Stimulated activated CD8-positive, alpha-beta memory T cell treated with anti-CD3 and anti-CD28 coated beads, Interleukin-2, amount 100 ng/mL, for 1 hour (primary cell): ENCODE measurements at places on chromosomes 1 and 21.

GRCh38 chr1:159987186-159987585, 33.1 kb upstream of the SLAMF9 start:
- DNase-seq: no peak

DNA sequence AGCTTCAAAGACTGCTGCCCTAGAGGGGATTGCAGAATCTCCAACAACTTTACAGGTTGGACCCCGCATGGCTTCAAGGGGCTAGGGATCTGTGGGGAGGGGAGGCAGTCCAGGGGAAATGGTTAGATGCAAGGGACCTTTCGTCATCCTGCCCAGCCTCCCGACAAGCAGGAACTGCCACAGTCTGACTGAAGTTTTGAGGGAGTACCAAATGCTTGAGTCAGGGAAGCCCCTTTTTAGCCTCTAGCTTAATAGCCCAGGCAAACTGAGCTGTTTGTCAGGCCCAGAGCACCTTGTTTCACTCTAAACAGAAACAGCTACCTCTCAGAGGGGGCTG, 1.1 kb downstream of the TOR3A start:
- no peak for DNase-seq

GRCh38 chr1:151146072-151146411, 389 bp downstream of the SEMA6C start:
- DNase-seq: no peak

- DNase-seq: no peak
These were observed 139.2 kb downstream of the CASZ1 start for GRCh38 chr1:10657088-10657847.

- no peak for DNase-seq
These were observed 6.0 kb upstream of the AGO1 start for GRCh38 chr1:35876988-35877387.

GRCh38 chr21:34790834-34791233, 122.0 kb downstream of the CLIC6 start:
- DNase-seq: no peak

GRCh38 chr1:7702365-7702764, 68.7 kb upstream of the VAMP3 start:
- no peak for DNase-seq

DNA sequence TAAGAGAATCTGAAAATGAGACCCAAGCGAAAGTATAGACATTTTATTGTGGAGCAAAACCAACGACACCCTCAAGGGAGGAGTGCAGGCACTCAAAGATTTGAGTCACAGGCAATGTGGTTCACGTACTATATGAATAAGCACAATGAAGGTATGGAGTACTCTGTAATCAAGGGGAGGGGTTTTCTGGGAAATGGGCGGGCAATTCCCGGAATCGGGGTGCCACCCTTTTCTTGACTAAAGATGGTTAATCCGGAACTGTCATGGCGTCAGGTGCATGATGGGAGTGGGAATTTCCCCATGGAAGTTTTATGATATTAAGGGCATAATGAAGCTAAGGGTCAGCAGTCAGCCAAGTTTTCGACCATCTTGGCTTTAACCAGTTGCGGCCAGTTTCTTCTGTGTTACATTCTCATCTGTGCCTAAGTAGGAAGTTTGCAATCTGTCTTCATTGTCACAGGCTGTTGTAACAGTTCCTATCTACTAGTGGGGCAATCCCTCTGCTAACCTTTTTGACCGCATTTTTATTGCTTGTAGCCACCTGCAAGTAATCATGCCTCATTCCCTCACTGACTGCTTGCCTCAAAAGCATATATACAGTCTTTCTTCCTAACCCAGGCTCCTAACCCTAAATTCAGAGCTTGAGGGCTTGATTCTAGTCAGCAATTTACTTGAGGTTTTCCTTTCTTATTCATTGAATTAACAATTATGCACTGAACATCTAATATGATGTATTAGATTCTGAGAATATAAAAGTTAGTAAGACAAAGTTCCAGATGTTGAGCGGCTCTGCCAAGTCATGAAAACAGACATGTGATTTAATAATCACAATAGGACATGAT, 775 bp upstream of the AIM2 start:
- DNase-seq: peak; percentile 83

DNA sequence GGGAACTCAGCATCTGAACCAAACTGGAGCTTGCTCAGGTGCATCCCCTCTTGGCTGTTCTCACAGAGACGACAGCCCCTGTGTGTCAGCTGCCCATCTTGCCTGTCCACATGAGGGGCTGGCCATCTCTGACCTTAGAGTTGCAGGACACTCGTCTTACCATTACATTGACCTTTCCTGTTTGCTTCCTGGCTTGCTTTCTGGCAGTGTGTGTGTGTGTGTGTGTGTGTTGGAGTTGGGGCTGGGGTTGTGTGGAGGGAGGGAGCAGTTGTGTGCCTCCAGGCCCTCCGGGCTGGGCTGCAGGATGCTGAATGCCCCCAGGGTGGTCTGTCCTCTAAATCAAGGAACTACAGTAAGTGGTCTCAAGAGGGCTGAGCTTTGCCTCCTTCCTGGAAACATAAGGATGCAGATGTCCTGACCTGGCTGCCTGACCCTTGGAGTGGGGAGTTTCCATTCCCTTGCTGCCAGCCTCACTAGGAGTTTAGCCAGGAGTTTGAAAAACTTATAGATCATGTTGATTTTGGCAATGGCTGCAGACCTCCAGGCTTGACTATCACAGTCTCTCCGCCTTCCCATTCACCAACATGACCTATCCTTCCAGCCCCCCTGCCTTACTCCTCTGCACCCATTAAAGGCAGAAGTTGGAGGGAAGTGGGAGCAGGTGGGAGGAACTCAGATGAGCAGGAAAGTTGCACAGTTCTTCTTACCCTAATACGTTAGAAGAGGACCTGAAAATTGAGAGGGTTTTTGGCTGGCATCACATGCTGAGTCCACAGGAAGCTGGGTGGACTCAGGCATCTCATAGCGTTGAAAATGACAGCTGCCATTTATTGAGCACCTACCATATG, 19.0 kb downstream of the RASSF5 start:
- DNase-seq: no peak

DNA sequence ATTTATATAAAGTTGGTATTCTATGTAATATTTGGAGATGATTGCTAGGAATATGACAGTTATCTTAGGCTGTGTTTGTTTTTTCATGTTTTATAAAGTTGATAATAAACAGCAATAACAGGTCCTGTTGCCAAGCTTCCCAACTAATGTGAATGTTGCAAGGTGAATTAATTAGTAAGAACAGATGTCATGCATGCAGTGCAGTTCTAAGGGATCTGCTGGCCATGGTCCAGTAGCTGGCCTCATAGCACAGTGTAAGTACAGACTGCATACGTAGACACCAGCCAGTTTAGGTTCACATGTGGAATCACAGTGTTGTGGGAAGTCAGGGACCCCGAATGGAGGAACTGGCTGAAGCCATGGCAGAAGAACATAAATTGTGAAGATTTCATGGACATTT, 478.2 kb downstream of the NEGR1 start:
- DNase-seq: no peak

DNA sequence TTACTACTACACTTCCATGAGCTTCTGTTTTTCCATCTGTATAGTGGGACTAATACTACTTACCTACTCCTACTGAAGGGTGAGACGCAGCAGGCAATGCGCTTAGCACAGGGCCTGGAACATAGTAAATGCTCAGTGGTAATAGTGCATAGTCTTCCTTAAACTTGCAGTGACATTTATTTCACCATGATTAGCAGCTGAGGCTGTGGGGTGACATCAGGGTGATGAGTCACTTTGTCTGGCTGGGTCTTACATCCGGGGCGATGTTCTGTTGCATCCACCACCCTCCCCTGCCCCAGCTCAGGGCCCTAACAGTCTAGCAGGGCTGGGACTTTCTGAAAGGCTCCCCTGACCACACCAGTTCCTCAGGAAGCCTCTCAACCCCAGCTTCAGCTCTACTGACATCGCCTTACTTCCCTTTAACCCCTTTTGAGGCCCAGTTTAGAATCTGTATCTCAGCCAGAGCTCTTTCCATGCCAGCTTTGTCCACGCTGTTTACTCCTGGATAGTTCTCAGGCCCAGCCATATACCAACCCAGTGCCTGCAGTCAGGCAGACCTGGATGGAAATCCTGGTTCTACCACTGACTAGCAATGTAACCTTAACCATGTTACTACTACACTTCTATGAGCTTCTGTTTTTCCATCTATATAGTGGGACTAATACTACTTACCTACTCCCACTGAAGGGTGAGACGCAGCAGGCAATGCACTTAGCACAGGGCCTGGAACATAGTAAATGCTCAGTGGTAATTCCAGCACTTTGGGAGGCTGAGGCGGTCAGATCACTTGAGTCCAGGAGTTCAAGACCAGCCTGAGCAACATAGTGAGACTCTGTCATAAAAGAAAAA, 66.3 kb downstream of the CD58 start:
- peak; percentile 68 for DNase-seq

GRCh38 chr1:167429612-167430011, 88.7 kb downstream of the CD247 start:
- DNase-seq: no peak

GRCh38 chr1:100851726-100852125, 42.9 kb downstream of the EXTL2 start:
- DNase-seq: no peak

DNA sequence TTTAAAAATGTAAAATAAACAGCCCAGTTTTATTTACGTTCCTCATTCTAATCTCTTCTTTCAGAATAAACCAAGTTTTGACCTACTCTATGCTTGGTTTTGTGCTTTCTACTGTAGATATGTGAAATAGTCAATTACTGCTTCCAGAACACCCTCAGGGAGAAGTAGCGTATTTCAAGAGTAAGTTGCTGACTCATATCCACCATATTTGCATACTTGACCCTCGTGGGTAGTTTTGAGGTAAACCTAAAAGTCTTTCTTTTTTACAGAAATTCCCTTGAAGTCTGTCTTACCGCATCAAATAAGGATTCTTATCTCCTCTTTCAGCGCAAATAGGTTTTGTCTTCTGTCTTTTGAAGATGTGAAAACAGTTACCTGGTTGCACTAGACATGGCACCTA, 1.4 kb upstream of the OR2L3 start:
- no peak for DNase-seq

DNA sequence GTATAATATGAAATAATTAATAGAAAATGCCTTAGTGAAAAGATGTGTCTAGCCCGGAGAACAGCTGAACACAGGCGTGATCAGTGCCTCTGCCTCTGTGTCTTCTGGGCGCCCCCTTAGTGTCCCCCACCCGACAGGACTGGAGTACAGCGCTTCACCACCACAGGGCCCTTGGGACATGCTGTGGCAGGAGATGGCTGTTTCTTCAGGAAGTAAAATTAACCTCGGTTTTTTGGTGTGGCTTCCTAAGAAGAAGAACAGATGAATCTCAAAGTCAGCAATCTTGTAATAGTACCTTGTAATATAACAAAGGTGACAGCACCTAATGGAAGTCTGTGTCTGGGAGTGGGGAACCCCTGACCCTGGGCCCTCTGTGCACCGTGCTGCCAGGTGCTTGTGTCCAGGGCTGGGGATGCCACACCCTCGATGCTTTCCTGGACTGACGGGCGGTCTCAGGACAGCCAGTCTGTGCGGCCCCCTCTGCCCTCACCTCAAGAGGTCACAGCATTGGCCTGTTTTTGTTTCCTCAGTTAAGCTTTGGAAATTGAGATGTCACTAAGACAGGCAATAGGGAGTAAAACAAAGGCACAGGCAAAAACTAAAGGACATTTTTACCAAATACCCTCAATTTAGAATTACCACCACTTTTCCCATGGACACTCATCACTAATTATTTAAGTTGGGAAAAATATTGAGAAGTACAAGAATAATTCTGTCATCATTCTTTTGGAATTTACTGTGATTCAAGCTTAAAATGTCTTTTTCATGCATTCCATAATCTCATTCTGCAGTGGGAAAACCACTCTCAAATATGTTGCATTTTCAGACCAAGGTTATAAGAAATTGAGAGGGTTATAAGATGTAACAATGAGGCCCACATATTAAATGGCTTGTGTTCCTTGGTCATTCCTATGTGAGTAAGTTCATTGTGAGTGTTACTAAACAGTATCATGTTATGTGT, 79.3 kb downstream of the ADARB1 start:
- no peak for DNase-seq

DNA sequence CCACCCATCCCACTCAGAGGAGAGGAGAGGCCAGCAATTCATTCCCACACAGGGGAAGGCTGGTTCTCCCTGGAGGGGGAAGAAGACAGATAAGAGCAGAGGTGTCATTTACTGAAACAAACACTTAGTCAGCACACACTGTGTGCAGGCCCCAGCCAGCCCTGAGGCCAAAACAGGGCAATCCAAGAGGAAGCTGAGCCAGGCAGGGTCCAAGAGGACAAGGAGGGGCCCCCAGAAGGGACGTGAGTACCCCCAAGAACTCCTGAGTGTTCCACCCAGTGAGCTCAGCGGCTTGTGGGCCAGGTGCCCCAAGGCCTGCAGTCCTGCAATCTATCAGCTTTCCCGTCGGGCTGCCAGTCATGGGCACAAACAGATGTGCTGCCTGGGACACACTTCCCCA, 15.8 kb downstream of the ADGRB2 start:
- no peak for DNase-seq

DNA sequence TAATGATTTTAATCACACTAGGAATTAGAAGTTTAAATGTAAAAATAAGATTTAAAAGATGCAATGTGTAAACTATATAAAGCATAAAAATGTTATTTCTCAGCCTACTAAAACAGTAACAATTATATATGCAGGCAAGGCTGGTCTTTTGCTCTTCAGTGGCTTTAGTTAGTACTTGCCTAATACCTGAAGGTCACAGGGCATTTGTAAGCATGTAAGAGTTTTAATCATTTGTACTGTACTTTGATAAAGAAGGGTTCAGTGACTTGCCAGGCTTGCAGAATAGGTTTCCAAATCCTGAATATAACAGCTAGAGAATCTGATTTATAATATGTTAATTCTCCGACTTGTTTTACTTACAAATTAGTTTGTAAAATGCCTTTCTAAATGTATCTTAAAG, 256.5 kb downstream of the GPR52 start:
- no peak for DNase-seq
